ENCODE measurements at places on chromosomes 5 and 9.

- DNase-seq: no peak
Measured at GRCh38 chr5:124683917-124684555, 62.4 kb downstream of the ZNF608 start.

GRCh38 chr5:161421067-161421466 lies 125.5 kb downstream of the GABRB2 start:
- DNase-seq: no peak

- no peak for DNase-seq
Measured at GRCh38 chr9:13480693-13481092, 201.2 kb upstream of the MPDZ start.

- no peak for DNase-seq
Measured at GRCh38 chr9:6917162-6917561, 159.4 kb downstream of the KDM4C start.

DNA sequence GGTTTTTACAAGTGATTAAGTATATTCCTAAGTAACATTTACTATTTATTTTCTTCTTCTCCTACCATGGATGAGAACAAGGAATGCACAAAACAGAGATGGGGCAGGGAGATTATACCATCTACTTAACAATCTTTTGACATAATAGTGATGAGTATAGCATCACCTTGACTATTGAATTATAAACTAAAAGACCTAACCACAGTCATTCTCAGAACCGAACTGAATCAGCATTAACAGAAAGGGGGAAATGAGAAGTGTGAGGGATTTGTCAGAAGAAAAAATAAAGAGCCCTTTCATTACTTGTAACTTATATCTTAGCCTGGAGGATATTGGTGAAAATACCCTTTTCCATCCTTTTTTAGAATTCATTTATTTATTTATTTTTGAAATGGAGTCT lies 21.9 kb downstream of the OR2Y1 start:
- DNase-seq: no peak

DNA sequence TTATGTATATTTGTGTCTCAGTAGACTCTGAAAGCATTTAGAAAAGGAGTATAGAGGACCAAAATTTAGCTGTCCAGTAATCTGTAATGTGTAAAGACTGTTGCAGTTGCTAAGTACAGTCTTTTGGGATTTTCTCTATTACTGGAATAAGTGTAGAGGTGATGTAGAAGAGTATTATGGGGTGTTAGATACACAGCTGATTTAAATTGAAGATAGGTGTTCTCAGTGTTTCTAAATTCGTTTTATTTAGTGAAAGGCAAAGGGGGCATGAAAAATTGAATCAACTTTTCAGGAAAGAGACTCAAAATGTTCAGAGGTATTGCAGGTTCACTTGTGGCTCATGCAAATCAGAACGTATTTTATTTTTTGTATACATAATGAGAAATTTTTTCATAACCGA lies 13.6 kb downstream of the SMAD5 start:
- DNase-seq: no peak

GRCh38 chr5:14600846-14601245 lies 19.3 kb downstream of the OTULINL start:
- no peak for DNase-seq

- DNase-seq: no peak
Measured at GRCh38 chr9:35935755-35936509, 22.0 kb downstream of the OR2S2 start.

DNA sequence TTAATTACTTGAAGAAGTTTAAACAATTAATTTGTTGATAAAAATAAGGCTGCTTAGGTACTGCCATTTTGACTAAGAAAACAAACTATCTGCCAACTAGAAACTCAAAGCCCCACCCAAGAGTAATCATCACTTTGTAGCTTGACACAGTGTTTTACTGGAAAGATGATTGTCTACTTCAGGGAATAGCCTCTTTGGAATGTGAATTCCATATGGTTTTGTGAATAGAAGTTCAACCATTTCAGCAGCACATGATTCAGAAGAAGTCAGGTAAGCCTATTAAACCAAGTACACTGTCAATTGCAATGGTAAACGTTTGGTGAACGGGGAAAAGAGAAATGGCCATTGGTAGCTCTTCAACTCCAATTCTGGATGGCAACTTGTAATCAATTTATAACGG lies 55.2 kb downstream of the PLK2 start:
- no peak for DNase-seq

- DNase-seq: no peak
Measured at GRCh38 chr9:2177121-2177520, 162.0 kb downstream of the SMARCA2 start.

DNA sequence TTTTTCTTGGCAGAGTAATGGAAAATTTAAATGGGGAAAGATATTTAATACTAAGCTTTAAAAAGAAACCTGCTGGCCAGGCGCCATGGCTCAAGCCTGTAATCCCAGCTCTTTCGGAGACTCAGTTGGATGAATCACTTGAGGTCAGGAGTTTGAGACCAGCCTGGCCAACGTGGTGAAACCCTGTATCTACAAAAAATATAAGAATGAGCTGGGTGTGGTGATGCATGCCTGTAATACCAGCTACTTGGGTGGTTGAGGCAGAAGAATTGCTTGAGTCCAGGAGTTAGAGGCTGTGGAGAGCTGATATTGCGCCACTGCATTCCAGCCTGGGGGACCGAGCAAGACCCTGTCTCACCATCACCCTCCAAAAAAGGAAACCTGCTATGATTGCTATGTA lies 32.8 kb downstream of the TUT7 start:
- DNase-seq: no peak

GRCh38 chr5:165282491-165282890 lies 1777.1 kb downstream of the MAT2B start:
- no peak for DNase-seq

DNA sequence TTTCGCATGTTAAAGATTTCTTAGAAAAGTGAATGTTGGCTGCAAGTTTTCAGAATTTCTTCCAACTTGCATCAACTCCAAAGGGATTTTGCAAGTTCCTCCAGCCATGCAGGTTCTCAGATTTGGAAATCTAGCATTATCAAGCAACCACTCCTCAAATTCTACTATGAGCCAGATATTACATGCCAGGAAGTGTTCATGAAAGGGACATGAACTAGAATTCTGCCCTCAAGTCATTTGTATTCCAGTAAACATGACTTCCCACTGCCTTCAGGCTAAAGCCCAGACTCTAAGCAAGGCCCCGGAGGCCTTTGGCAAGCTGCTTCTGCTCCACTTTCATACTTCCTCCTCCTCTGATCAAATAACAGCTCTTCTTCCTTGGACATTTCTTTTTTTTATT lies 111.3 kb upstream of the PAPPA start:
- no peak for DNase-seq

DNA sequence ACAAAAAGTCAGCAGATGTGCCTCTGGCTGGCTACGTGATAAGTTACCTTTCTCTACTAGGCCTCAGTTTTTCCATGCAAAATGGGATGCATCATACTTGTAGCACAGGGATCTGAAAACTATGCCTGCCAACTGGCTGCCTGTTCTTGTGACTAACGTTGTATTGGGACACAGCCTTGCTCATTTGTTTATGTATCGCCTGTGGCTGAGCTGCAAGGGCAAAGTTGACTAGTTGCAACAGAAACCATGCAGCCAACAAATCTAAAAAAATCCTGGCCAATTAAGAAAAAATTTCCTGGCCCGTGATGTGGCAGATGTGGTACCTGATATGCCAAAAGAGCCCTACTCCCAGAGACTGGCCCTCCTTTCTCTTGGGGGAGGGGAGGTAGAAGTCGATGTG lies 131.3 kb downstream of the SEC61B start:
- DNase-seq: no peak

GRCh38 chr5:1808439-1808838 lies 7.2 kb downstream of the NDUFS6 start:
- no peak for DNase-seq

DNA sequence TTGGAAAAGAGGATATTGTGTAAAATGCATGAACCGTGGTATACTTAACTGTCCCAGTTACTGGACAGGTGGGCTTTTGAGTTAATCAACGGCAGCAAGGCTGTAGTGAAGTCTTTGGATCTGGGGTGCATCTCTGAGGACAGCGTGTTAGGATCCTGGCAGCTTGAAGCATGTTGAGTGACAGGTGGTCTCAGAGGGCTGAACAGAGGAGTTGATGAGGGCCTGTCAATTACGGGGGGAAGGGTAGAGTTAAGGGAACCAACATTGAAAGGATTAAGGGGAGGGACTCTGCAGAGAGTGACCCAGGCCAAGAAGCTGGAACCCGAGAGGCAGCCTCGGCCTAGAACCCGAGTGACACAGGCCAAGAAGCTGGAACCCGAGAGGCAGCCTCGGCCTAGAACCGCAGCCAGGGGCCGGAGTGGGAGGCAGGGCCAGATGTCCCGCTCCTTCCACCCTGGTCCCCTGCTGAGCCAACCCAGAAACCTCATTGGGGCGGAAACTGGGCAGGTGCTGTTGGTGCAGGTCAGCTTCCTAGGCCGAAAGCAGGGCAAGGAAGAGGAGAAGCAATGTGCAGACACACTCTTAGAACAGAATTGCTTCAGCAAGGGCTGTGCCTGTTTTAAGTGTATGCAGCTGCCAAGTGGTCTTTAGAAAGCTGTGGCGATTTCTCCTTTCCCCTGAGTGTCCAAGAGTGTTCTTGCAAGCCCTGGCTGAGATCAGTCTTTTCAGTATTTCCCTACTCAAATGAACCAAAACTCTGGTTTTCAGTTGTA lies 62.0 kb downstream of the ANKRD33B start:
- no peak for DNase-seq

DNA sequence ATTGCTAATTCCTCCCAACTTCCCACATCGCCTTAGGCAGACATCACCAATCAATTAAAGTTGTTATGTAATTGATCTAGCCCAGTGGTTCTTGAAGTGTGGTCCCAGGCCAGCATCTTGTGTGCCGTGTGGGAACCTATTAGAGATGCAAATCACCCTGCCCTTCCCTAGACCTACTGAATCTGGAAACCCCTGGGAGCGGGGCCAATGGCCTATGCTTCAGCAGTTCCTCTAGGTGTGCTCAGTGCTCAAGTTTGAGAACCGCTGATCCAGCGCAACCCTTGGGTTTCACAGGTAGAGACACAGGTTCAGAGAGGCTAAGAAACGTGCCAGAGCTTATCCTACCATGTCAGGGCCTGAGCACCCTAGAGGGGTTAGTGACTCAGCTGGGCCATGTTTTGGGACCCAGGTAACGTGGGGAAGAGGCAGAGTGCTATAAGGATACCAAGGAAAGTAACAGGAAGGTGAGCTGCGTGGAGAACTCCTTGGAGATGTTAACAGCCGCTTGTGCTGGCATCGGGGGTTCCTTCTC lies 4.4 kb downstream of the SLC34A1 start:
- DNase-seq: no peak

GRCh38 chr9:18874069-18874468 lies 158.9 kb downstream of the SAXO1 start:
- no peak for DNase-seq

DNA sequence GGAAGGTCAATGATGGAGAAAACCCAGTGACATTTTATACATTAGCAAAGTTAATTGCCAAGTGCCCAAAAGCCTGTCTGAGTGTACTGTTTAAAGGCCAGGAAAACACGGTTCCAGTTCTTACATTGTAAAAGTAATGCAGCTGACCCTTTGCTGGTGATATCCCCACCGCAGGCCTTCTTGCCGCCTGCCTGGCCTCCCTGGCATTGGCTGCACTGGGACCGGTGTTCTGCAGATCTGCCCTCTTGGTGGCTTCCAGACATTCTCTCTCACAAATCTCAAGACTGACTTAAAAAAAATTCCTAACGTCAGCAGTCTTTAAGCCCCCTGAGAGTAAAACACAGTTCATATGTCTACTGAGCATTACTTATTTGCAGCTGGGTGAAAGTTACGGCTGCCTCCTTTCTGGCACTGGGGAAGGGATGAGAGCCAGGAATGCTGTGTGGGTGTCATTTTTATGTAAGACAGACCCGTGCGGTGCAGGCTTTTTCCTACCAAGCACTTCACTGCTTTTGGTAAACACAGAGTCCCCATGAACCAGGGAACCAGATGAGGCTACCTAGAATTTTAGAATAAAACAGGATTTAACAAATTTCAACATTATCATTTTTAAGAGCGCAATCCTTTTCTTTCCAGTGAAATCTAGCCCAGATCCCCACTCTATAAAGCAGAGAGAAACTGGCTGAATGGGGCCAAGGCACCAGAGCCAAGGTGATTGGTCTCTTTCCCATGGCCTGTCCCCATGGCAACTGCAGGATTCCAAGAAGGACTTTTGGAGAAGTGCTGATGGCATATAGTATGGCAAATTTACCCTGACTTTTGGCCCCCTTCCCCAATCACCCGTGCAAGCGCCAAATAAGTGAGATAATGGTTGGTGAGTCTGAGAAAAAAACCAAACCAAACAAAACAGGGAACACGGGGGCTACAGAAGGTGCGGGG lies 80.8 kb downstream of the LMNB1 start:
- no peak for DNase-seq

- no peak for DNase-seq
Measured at GRCh38 chr5:37839407-37840052, at the start of gene GDNF. GDNF (minus strand) TSS chr5:37840041; CDS start chr5:37834796, 5,245 bp downstream.

- no peak for DNase-seq
Measured at GRCh38 chr5:126984632-126985031, 45.7 kb downstream of the MARCHF3 start.

- no peak for DNase-seq
Measured at GRCh38 chr9:347667-348292, 133.1 kb downstream of the DOCK8 start.

DNA sequence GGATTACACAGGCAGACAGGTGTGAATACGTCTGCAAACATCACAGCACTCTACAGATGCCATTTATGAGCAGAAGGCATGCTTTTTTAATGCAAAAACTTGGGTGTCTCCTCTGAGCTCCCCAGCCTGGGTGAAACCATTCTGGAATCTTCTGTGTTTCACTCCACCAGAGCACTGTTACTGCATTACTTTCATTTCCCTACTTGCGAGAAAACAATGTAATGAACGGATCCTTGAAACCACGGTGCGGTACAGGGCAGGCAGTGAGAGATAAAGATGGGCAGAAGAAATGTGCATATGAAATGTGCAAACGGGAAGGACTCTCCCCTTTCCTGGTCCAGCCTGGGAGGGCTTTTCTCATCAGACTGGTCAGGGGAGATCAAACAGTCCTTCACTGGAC lies 584.3 kb upstream of the KLF4 start:
- no peak for DNase-seq

DNA sequence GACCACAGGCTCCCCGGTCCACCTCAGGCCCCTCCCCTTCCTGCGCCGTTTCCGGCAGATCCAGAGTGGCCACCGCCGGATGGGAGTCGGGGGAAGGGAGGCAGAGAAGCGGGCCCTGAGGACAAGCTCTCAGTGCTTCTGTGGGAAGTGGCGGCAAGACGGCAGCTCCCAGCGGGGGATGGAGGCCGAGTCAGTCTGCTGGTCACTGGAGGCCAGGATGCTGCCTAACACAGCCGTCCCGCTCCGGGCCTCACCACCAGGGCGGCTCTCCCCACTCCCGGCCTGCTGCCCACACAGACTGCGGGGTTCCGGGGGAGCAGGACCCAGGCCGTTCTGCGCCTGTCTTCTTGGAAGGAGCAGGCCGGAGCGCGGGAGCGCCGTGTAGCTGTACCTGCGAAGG lies 31.4 kb downstream of the FXN start:
- no peak for DNase-seq
